ENCODE measurements at places on chromosomes 12 and 14.
A peak's percentile ranks its signal among the peaks of the same experiment; 100 is the strongest.

GRCh38 chr12:104790296-104791125 lies 167.6 kb downstream of the SLC41A2 start:
- DNase-seq = no peak

- no peak for DNase-seq
Measured at GRCh38 chr12:6294156-6295093, 16.1 kb upstream of the PLEKHG6 start.

DNA sequence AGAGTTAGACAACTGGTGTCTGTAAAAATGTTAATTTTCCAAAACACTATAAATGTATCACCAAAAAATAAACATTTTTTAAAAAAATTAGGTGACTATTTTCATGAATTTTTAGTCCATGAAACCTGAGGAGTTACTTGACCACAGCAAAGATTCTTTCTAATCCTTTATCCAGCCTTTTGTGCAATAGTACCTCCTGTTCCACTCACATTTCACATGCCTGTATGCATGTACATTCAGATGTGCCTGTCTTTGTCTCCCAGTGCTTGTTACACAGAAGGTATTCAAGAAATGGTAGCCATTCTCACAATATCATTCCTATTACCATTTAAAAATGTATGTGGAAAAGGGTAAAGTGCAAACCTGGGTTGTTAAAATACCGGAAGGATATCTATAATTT lies 857.0 kb downstream of the DIO2 start:
- DNase-seq = no peak

DNA sequence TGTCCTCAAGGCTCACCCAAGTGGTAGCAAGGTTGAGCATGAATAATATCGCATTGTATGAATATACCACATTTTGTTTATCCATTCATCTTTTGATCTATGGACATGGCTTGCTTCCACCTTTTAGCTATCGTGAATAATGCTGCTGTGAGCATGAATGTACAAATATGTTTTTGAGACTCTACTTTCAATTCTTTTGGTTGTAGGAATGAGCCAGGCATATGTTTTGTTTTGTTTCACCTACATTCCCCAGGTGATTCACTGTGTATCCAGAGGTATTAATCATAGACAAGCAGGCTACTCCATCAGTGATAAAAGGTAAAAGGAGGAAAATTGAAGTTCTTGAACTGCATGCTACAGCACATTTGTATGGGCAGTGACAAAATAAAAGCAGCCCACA lies 35.8 kb downstream of the CDKL1 start:
- no peak for DNase-seq

DNA sequence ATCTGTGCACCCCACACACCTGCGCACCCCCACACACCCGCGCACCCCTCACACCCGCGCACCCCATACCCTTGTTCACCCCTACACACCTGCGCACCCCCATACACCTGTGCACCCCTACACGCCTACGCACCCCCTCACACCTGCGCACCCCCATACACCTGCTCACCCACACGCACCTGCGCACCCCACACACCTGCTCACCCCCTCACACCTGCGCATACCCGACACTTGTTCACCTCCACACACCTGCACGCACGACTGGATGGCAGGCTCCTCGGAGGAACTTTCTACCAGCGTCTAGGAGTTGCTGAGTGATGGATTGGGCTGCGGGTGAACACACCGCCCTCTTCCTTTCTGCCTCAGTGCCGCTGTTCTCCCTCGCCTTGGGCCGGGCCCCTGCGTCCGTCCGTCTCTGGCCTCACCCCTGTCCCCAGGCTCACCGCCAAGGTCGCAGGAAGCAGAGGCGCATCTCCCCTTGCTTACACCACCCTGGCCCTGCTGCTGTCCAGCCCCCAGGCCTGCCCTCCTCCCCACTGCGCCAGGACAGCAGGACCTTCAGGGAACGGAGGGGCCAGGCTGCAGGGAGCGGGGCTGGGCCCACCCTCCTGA lies 20.7 kb upstream of the TMEM106C start:
- DNase-seq = no peak

DNA sequence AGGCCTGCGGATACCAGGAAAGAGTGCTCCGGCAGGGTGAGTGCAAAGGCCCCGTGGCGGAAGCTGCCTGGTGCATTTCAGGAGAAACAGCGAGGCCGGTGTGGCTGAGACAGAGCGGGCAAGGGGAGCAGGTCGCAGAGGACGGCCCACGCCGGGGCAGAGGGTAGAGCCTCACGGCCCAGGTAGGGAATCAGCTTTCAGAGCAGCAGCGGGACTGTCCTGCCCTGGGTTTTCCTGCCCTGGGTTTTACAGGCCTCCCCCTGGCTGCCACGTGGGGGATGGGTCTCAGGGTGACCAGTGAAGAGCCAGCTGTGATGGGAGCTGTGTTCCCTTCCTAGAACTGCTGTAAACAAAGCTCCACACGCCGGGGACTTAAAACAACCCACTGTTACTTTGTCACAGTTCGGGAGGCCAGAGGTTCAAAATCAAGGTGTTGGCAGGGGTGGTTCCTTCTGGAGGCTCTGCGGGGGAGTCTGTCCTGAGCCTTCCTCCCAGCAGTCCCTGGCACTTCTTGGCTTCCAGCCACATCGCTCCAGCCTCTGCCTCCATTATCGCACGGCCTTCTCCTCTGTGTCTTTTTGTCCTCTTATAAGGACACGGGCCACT lies 10.4 kb downstream of the NCOR2 start:
- no peak for DNase-seq

DNA sequence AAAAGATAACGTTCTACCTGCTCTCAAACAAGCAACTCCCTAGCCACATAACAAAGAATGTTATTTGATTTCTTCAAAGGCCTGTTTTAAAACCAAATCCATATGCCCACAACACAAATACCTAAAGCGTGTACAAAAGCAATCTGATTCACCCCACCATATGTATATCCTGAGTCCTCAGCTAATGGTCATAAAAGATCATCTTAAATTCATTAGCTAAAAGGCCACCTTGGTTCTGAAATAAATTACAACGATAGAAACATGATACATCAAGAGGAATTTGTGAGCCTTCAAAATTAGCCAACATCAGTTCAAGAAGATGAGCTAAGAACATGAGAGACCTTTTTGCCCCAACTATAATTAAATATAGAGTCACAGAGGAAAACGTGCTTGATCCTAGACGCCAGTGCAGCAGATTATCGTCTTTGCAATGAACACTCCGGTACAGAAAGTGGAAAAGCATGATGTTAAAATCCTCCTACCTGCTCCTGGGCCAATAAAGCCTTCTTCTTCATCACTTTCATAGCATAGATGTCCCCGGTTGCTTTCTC lies 20.0 kb downstream of the CIT start:
- no peak for DNase-seq

DNA sequence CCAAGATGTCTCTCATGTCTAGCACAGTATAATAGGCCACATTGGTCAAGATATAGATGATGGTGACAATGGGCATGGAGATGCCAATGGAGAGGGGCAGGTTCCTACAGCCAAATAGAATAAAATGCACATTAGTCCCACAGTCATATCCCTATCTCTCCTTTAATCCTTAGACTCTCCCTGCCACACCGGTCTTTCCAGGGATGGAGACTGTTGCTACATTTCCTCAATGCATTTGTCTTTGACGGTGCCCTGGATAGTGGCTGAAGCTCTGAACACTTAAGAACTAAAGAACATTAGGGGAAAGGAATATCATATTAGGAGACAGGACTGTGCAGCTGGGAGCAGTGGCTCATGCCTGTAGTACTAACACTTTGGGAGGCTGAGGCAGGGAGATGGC lies 9.7 kb downstream of the OXA1L start:
- no peak for DNase-seq

GRCh38 chr14:97993508-97994019 lies 1196.4 kb downstream of the VRK1 start:
- DNase-seq = no peak

- no peak for DNase-seq
Measured at GRCh38 chr14:69054030-69054429, 74.9 kb upstream of the ACTN1 start.

DNA sequence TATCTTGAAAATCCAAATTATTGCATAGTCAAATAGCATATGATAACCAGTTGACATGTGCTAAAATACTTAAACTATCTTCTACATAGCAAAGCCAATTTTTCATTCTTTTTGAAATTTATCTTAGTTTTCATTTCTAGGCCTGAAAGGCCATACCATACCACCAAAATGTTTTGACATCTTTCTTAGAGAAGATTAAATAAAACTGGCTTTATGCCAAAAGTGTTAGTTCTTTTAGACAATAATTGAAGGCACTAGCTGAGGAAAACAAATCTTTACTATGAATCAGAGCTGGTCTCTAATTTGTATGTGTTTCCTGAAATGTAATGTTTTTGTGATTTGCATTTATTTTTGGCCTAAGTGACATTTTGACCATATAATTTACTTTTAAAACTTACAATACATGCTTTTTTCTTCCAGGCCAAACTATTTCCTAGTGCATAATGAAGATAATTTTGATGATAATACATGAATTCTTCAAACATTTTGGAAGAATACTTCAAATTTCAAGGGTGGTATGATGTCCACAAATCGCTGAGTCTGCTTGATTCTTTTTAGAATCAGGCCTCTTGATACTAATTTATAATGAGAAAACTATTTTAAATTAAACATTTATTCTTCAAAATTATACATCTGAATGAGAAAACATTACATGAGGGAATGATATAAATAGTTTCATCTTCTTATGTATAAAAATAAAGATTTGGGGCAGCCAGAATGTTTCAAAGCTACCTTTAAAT lies 6.5 kb upstream of the KCNMB4 start:
- no peak for DNase-seq

DNA sequence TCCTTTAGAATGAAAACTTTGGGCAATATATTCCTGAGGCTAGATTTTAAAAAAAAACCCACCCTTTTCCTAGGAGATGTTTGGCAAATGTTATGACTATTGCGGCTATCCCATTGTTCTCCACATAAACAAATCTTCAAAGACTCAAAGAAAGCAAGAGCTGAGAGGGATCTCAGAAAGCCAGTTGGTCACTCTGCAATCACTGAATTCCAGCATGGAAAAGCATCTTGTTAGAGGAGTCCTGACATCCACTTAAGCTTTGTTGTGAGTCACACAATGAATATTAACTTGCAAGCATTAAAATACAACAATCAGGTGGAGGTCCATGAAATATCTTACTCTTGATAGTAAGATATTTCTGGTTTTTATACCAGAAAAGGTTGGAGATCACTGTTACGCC lies 11.0 kb upstream of the PTPRB start:
- DNase-seq = no peak

- DNase-seq = no peak
Measured at GRCh38 chr14:26935733-26936132, 337.9 kb upstream of the NOVA1 start.

- no peak for DNase-seq
Measured at GRCh38 chr14:40417777-40418401, 985.7 kb upstream of the FBXO33 start.

GRCh38 chr14:99703381-99703780 lies 19.3 kb downstream of the CYP46A1 start:
- DNase-seq = no peak

GRCh38 chr14:53532853-53533252 lies 379.7 kb upstream of the DDHD1 start:
- no peak for DNase-seq

- no peak for DNase-seq
Measured at GRCh38 chr12:120711411-120711810, 1.2 kb downstream of the UNC119B start.

GRCh38 chr12:63313139-63313538 lies 162.1 kb upstream of the AVPR1A start:
- no peak for DNase-seq

DNA sequence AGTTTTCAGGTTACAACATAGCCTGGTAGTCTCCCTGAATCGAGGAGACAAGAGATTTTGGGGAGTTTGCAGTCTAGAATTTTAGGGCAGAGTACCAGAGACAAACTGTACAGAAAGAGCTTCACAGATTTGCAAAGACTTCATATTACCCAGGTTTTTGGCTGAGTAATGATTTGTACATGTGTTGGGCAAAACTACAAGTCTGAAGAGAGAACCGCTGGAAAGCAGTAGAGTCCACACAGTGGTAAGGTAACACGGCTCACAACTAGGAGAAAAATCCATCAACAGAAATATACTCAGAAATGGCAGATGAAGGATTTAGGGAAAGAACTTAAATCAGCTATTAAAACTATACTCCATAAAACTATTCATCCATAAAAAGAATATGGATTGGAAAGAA lies 25.7 kb downstream of the FBXO33 start:
- no peak for DNase-seq

DNA sequence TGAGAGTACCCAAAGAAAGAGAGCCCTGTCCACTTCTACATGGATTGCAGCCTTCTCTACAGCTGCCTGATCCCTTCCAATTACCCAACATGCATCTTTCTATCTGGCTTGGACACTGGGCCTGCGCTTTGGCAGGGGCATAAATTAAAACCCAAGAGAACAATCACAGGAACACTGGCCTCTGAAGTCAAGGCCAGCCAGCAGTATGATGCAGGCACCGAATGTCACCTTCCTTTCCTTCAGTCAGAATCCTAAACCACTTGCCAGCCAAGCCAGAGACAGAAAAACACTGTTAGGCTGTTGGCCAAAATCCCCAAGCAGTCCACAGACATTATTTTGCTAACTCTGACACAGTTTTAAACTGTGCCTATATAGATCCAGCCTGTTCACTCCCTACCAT lies 113.7 kb downstream of the DUSP6 start:
- no peak for DNase-seq

GRCh38 chr12:4809013-4809448 lies 88.8 kb downstream of the GALNT8 start:
- DNase-seq = no peak

DNA sequence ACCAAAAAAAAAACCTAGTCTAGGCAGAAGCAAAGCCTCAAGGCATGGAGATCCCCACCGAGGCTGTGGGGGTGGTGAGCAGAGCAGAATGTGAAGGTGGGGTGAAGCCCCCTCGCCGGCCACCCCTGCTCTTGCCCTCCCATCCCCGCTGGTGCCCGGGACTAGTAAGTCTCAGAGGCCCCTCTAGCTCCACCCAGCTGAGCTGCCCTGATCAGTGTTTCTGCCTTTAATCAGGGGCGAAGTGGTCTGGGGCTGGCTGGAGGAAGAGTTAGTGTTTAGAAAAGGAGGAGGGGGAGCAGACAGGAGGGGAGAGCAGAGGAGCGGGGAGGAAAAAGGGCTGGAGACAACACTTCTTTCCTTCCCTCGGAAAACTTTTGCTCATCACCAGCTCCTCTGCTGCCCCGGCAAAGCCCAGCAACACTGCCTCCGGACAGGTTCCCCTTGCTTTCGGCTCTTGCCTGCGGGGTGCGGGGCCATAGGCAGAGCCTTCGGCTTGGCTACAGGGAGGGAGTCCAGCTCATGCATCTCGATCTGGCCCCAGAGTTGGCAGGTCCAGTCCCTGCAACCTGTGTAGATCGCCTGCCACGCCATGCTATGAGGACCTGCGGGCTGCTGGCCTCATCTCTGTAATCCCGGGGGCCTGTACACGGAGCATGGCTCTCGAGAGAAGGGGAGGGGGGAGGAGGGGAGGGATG lies 3.4 kb upstream of the DLK1 start:
- peak; percentile 39 for DNase-seq

GRCh38 chr12:77648716-77649115 lies 182.0 kb upstream of the NAV3 start:
- no peak for DNase-seq

- no peak for DNase-seq
Measured at GRCh38 chr12:102957339-102958050, at the start of gene ASCL1. Gene ASCL1 (plus strand): TSS chr12:102957674. CDS start chr12:102958245, 571 bp downstream.
